Skeletal muscle cell (primary cell): ENCODE measurements at places on chromosomes 7 and 10.

DNA sequence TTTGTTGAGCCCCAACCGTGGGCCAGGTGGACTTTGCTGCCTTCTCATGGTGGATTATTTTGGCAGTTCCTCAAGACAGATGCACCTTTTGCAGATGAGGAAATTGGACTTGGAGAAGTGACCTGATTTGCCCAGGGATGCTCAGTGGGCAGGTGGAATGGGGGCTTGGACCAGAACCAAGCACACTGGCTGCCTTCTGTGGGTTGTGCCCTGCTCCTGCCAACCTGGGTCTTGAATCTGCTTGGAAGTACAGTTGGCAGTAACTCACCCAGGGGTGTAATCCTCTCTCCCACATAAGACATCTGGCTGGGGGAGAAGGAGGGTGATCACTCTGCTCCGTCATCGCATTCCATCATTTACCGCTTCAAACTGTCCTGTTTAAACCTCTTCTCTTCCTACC lies 110.5 kb upstream of the GPR26 start:
- no peak for DNase-seq

DNA sequence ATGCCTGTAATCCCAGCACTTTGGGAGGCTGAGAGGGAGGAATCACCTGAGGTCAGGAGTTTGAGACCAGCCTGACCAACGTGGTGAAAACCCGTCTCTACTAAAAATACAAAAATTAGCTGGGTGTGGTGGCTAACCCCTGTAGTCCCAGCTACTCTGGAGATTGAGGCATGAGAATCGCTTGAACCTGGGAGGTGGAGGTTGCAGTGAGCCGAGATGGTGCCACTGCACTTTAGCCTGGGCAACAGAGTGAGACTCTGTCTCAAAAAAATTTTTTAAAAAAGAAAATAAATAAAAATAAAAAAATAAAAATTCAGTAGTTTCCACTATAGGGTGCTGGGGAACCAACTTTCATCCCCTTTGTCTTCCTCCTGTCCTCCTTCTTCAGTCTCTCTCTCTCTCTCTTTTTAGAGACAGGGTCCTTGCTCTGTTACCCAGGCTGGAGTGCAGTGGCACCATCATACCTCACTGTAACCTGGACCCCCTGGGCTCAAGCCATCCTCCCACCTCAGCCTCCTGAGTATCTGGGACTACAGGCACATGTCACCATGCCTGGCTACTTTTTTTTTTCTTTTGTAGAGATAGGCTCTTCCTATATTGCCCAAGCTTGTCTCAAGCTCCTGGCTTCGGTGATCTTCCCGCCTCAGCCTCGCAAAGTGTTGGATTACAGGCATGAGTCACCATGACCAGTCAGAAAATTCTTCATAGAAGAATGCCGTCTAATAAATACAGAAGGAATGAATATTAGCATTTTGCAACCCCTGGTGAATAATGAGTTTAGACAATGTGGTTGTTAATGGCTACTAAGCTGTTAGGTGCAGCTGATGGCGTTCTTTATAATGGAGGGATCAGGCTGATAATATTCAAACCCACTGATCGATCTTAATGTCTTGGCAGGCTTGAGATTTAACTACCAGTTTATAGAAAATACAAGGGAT lies 20.6 kb downstream of the RBM20 start:
- DNase-seq, result peak; percentile 79

- no peak for DNase-seq
Measured at GRCh38 chr10:74922921-74923320, 96.5 kb downstream of the KAT6B start.

DNA sequence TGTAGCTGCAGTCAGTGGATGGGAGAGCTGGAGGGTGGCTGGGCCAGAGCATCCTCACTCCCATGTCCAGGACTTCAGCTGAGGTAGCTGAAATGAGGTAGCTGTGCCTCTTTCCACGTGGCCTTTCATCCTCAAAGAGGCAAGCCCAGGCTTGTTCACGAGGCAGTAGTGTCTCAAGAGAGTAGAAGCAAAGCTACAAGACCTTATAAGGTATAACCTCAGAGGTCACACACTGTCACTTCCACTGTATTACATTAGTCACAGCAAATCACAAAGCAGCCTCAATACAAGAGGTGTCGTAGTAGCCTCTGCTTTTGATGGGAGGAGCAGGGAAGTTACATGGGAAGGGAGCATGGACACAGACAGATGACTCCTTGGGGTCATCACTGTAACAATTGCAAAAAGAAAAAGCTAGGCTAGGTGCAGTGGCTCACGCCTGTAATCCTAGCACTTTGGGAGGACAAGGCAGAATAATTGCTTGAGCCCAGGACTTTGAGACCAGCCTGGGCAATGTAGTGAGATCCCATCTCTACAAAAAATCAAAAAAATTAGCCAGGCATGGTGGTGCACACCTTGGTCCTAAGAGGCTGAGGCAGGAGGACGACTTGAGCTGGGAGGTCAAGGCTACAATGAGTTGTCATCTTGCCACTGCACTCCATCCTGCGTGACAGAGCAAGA lies 97.5 kb downstream of the SKIDA1 start:
- peak; percentile 5 for DNase-seq

DNA sequence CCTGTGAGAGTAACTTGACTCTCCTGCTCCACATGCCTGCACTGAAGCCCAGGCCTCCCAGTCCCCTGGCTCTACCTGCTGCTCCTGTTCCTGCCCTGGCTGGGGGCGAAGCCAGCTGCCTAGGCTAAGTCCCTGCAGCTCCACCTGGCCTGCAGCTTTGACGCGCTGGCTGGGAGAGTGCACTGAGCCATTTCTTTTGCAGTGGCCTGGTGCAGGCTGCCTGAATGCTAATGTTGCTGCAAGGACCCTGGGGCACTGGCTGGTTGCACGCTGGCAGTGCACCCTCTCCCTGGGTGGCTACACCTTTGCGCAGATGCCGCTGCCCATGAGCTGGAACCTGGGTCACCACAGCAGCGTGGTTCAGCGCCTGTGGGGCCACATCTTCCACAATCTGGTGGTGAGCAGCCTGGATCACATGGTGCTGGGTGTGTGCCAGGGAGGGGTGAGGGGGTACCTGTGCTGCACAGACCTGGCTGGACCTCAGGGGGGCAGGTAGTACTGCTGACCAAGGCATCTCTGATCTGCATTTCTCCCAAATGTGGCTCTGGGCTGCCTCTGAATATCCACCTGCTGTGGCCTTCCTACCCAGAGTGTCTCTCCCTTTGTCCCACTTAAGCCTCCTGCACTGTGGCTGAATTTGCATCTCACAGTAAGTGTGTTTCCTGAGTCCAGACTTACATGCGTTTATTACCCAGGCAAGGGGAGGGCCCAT lies 20.0 kb downstream of the IMPDH1 start:
- no peak for DNase-seq
